ENCODE measurements at places on chromosomes 11 and 22. TPM values are rescaled to one million over a fixed set of nuclear protein-coding genes. Genes with fewer than 3 reads are reported as not detected.

- peaks cover 5% of the 10 kb centered on the region for H3K4me1 ChIP-seq
- peak; percentile 14 for DNase-seq
- no peaks in the 10 kb centered on the region for H3K36me3 ChIP-seq
- peak overlapping the region; percentile 3 for H3K27ac ChIP-seq
Observed at GRCh38 chr22:25564979-25565677, 653 bp downstream of the GRK3 start.

DNA sequence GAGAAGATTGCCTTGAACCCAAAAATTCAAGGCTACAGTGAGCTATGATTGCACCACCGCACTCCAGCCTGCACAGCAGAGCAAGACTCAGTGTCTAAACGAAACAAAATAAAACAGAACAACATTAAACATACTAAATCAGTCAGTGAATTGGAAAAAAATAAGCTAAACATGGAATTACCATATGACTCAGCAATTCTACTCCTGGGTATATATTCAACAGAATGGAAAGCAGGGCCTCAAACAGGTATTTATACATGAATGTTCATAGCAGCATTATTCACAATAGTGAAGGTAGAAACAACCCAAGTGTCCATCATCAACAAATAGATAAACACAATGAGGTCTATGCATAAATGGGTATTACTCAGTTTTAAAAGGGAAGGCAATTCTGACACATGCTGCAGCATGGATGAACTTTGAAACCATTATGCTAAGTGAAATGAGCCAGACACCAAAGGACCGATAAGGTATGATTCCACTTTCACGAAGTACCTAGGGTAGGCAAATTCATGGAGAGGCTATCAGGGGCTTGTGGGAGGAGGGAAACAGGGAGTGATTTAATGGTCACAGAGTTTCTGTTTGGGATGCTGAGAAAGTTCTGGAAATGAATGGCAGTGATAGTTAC lies 15.5 kb downstream of the NTM start:
- no peaks in the 10 kb centered on the region for H3K4me1 ChIP-seq
- H3K27ac ChIP-seq, result no peak overlapping the region
- no peak overlapping the region for H3K4me3 ChIP-seq
- no peaks in the 10 kb centered on the region for H3K36me3 ChIP-seq

GRCh38 chr22:23404689-23405365 lies 175.3 kb downstream of the IGLL1 start:
- no peak overlapping the region for H3K4me3 ChIP-seq
- H3K36me3 ChIP-seq, result no peaks in the 10 kb centered on the region
- DNase-seq, result peak; percentile 11
- H3K27me3 ChIP-seq, result peaks cover 33% of the 10 kb centered on the region

GRCh38 chr11:2578929-2579270 lies 120.9 kb downstream of the KCNQ1OT1 start:
- no peaks in the 10 kb centered on the region for H3K4me1 ChIP-seq
- no peak overlapping the region for H3K4me3 ChIP-seq
- H3K36me3 ChIP-seq, result no peaks in the 10 kb centered on the region
- H3K27me3 ChIP-seq, result no peaks in the 10 kb centered on the region
- DNase-seq, result no peak
- no peak overlapping the region for H3K27ac ChIP-seq

DNA sequence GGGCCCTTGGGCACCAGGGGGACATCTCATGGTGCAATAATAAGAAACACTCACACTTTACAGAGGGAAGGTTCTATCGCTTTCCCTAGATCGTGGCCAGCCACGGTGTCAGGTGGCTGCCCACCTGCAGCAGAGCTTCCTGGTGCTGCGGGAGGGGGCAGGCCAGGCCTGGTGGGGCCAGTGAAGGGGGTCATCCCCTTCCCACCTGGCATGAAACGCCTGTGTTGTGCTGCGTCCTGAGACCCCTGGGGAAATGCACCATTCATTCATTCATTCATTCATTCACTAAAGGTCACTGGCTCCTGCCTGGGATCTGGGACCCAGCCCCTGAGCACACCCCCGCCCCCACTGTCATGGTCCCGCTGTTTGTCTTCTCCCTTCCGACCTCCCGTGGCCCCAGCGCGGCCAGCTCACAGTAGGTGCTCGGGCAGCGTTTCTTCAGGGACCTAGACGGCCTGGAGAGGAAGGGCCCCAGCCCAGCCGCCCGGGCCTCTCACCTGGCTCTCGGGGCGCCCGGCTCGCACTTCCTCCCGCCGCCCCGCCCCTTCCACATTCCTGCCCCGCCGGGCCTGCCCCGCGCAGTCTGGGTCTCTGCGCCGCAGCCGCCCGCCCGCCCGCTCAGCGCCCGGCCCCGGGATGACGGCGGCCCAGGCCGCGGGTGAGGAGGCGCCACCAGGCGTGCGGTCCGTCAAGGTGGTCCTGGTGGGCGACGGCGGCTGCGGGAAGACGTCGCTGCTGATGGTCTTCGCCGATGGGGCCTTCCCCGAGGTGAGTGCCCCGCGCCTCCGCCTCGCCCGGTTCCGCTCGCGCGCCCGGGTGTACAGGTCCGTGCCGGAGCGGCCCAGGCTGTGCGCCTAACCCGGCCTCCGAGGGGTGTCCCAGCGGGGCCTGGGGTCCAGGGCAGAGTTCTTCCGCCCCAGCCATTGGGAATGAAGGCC lies at the start of gene RHOD:
Gene RHOD, plus strand, starts transcription at position 581 of the 938 bp plus-strand sequence. Its CDS starts 56 bp downstream, at position 637.
- peaks cover 29% of the 10 kb centered on the region for H3K4me1 ChIP-seq
- H3K27me3 ChIP-seq, result no peaks in the 10 kb centered on the region
- peak within 1 kb of the TSS; percentile 85 for H3K27ac ChIP-seq
- DNase-seq, result peak; percentile 61
- peaks cover 29% of the 10 kb centered on the region for H3K36me3 ChIP-seq

- no peaks in the 10 kb centered on the region for H3K4me1 ChIP-seq
- DNase-seq, result no peak
Observed at GRCh38 chr11:112599856-112600533, 339.3 kb upstream of the PLET1 start.

DNA sequence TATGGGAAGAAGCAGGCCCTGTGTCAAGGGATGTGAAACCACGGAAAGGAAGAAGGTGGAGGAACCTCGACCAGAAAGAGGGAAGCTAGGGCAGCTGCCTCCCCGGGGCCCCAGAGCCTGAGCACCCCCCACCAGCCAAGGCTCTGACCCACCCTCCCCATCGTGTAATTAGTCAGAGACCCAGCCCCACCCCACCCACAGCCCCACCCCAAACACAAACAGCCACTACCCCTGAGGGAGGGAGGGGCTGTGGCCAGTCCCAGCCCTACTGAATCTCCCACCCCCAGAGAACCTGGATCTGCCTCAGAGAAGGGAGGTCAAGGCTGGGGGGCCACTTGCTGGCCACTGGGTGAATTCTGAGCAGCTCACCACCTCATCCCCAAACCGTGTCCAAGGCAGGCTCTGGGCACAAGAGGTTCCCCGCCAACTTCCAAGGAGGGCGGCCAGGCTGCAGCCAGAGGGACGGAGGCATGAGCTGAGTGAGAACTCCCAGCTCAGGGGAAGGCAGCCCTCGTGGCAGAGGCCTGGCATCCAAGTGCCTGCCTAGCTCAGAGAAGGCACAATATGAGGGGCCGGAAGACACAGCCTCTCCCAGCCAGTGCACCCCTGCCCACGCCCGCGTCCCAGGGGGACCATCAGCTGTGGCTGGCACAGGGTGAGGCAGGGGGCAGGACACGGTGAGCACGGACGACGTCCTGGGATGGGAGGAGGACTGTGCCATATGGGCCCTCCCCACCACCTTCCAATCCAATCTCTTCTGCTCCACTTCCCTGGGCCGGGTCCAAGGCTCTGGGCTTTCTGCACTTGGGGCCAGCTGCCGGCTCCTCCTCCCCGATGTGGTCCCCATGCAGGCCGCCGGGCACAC lies 2.7 kb downstream of the PLXNB2 start:
- H3K4me1 ChIP-seq, result peaks cover 33% of the 10 kb centered on the region
- peaks cover 40% of the 10 kb centered on the region for H3K36me3 ChIP-seq
- H3K27ac ChIP-seq, result peak overlapping the region; percentile 87
- peak; percentile 72 for DNase-seq
- peak overlapping the region; percentile 81 for H3K4me3 ChIP-seq

- peaks cover 7% of the 10 kb centered on the region for H3K27me3 ChIP-seq
- H3K4me3 ChIP-seq, result no peak overlapping the region
- no peaks in the 10 kb centered on the region for H3K36me3 ChIP-seq
- no peaks in the 10 kb centered on the region for H3K4me1 ChIP-seq
- no peak overlapping the region for H3K27ac ChIP-seq
- no peak for DNase-seq
Observed at GRCh38 chr11:74403607-74404321, 5.5 kb upstream of the PGM2L1 start.

DNA sequence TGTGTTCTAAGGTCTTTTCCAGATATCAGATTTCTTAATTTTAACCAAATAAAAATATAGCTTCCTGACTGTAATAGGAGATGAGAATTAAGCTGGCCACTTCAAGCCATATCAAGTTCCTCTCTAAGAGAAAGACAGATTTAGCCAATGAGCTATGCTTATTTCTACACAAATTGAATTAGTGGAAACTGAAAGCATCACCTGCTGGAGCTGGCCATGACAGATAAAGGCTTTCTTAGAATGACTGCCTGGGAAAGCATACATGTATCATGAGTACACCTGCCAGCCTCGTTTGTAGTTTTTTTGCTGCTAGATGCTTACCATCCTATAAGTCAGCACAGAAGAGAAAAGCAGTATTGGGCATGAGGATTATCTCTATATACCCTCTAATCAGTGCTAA lies 53.5 kb upstream of the DBX1 start:
- no peaks in the 10 kb centered on the region for H3K4me1 ChIP-seq
- H3K4me3 ChIP-seq, result no peak overlapping the region
- peaks cover 26% of the 10 kb centered on the region for H3K27me3 ChIP-seq
- no peak for DNase-seq
- no peak overlapping the region for H3K27ac ChIP-seq
- H3K36me3 ChIP-seq, result no peaks in the 10 kb centered on the region

DNA sequence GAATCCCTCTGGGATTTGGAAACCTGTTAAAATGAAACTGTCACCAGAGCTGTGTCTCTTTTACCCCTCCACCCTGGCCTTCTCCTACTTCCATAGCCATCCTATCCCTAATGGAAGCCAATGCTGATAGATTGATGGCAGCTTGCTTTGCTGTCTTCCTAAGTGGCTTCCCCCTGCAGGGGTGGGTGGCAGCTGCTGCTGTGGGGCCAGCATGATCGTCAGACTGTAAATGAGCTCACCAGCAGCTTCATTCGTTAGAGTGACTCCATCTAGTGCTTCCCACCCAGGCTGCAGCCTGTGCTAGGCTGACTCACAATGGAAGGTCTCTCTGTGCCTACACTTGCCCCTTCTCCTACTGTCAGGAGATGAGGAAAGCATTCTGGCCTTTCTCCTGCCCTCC lies 311.0 kb downstream of the BUD13 start:
- H3K4me1 ChIP-seq, result no peaks in the 10 kb centered on the region
- no peaks in the 10 kb centered on the region for H3K36me3 ChIP-seq
- no peak for DNase-seq
- peaks cover 10% of the 10 kb centered on the region for H3K27me3 ChIP-seq

GRCh38 chr11:67309166-67309565 lies 5.8 kb downstream of the SSH3 start:
- H3K27me3 ChIP-seq, result no peaks in the 10 kb centered on the region
- no peak overlapping the region for H3K4me3 ChIP-seq
- DNase-seq, result no peak
- H3K4me1 ChIP-seq, result peaks cover 37% of the 10 kb centered on the region

- no peak for DNase-seq
- peaks cover 28% of the 10 kb centered on the region for H3K4me1 ChIP-seq
- H3K36me3 ChIP-seq, result no peaks in the 10 kb centered on the region
- H3K4me3 ChIP-seq, result no peak overlapping the region
Observed at GRCh38 chr11:130088217-130088616, 18.5 kb downstream of the APLP2 start.

- H3K27me3 ChIP-seq, result peaks cover 19% of the 10 kb centered on the region
- H3K27ac ChIP-seq, result no peak overlapping the region
- peaks cover 7% of the 10 kb centered on the region for H3K4me1 ChIP-seq
- no peak overlapping the region for H3K4me3 ChIP-seq
- no peak for DNase-seq
- H3K36me3 ChIP-seq, result no peaks in the 10 kb centered on the region
Observed at GRCh38 chr11:8323161-8323935, 59.7 kb upstream of the LMO1 start.

- DNase-seq, result peak; percentile 57
- H3K4me3 ChIP-seq, result no peak overlapping the region
- H3K36me3 ChIP-seq, result peaks cover 18% of the 10 kb centered on the region
Observed at GRCh38 chr22:42919199-42919598, 62.1 kb upstream of the ARFGAP3 start.

GRCh38 chr11:73055655-73056354 lies 86.3 kb downstream of the FCHSD2 start:
- H3K36me3 ChIP-seq, result no peaks in the 10 kb centered on the region
- H3K27me3 ChIP-seq, result no peaks in the 10 kb centered on the region
- H3K27ac ChIP-seq, result peak overlapping the region; percentile 39
- no peak for DNase-seq

GRCh38 chr11:16986434-16987204 lies 27.6 kb downstream of the PLEKHA7 start:
- H3K36me3 ChIP-seq, result no peaks in the 10 kb centered on the region
- H3K4me3 ChIP-seq, result no peak overlapping the region
- no peak for DNase-seq
- no peaks in the 10 kb centered on the region for H3K4me1 ChIP-seq
- H3K27ac ChIP-seq, result no peak overlapping the region

DNA sequence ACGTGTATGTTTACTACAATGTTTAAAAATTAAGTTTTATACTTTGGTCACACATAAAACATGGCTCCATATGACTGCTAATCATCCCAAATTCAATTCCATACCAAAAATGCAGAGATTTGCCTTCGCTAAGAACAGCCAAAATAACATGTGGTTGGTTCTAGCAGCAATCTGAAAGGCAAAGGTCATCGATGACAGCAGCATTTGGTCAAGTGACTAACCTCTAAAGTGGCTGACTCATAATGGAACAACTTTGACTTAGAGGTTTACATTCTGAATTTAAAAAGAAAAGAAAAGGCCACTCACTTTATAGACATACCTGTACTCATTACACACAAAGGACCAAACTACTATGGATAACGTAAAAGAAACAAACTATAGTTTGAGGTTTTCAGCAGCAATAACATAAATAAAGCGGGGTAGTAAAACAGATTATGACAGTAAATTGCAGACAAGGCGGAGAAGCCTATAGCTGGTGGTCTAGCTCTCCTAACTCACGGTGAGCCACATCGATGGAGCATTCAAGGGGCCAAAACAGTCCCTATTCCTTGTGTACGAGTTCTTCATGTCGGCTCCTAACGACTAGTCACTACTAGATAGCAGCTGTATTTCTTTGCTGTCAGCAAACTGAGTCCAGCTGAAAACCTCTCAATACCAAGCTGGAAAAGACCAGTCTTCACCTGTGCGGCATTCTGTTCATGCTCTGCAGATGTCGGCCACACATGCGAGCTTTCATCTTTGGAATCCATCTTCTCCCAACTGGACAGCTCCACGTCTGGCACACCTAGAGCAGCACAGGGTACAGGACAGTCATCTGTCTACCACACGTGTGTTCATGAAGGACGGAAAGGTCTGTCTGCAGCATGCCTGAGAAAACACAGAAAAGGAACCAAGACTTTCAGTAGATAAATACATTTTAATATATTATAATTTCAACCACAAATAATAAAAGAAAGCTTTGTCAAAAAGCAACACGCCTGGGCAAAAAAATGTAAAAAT lies 42.1 kb downstream of the PRDM10 start:
- H3K36me3 ChIP-seq, result peaks cover 24% of the 10 kb centered on the region
- H3K27me3 ChIP-seq, result no peaks in the 10 kb centered on the region
- no peak overlapping the region for H3K4me3 ChIP-seq
- H3K27ac ChIP-seq, result no peak overlapping the region
- peaks cover 7% of the 10 kb centered on the region for H3K4me1 ChIP-seq
- DNase-seq, result peak; percentile 63

B4GALNT4 gene
- 25.9 TPM for total RNA-seq

TRIM6 gene
- 0.75 TPM for total RNA-seq

HBG1 gene
- total RNA-seq, result not detected

NELL1 gene
- total RNA-seq, result not detected

OR4C5 gene
- total RNA-seq, result not detected

SLC37A2 gene
- total RNA-seq, result 7.8 TPM

MYO7A gene
- 0.26 TPM for total RNA-seq

TBRG1 gene
- 46.9 TPM for total RNA-seq

Data from MCF 10A (cell line).